NCI-H460 (cell line): ENCODE measurements at places on chromosomes 13 and 19.

DNA sequence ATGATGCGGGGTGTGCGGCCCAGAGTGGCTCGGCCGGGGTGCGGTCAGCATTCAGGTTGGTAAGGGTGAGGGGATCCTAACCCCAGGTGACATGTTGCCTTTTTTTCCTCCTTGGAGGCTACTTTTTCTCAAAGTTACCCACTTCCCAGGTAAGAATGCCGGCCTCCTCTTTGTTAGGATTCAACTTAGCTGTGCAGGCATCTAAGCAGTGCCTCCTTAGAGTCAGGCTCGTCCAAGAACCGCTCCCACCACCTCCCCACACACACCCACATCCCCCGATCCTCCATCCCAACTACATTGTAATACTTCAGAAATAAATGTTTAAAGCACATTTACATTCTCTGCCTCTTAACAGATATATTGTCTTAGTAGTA lies 733 bp upstream of the ENOX1 start:
- no peak for DNase-seq

DNA sequence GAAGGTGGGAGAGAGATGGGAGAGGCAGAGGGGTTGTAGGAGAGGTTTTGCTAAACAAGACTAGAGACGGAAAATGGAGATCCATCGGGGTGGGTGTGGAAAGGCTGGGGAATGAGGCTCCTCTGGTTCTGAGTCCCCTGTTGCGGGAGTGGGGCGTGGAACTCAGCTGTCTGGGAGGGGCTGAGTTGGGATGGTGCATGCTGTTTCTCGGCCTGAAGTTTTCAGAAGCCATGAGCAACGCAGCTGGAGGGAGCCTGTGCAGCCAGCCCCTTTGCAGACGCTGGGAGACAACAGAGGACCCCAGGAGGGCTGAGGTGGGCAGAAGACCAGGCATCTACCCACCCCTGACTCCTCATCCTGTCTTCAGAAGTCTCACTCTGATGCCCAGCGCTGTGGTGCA lies 7.4 kb upstream of the GIPR start:
- no peak for DNase-seq

GRCh38 chr13:30366088-30366487 lies 56.2 kb upstream of the UBE2L5 start:
- DNase-seq: no peak

DNA sequence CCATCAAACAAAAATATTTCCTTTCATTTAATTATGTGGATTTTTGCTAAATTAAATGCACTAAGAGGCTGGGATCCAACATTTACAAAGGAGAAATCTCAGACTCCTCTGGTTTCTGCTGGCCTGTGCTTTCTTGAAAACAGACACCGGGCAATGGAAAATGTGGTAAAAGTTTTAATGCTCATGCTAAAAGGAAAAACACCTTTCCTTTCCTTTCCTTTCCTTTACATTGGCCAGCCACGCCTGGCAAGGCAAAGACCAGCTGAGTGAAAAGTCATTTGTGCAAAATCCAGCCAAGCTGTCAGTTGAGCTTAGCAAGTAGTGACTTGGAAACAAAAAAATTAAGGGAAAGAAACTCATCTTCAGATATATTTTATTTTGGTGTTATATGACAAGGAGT lies 240.3 kb downstream of the LACC1 start:
- no peak for DNase-seq

GRCh38 chr13:72316716-72317115 lies 410.7 kb downstream of the MZT1 start:
- no peak for DNase-seq

- no peak for DNase-seq
Observed at GRCh38 chr19:1577090-1577928, 9.2 kb upstream of the MEX3D start.

- no peak for DNase-seq
Observed at GRCh38 chr19:5960005-5961001, 17.6 kb downstream of the RANBP3 start.

GRCh38 chr19:31963746-31964145 lies 381.7 kb upstream of the ZNF507 start:
- DNase-seq: no peak

DNA sequence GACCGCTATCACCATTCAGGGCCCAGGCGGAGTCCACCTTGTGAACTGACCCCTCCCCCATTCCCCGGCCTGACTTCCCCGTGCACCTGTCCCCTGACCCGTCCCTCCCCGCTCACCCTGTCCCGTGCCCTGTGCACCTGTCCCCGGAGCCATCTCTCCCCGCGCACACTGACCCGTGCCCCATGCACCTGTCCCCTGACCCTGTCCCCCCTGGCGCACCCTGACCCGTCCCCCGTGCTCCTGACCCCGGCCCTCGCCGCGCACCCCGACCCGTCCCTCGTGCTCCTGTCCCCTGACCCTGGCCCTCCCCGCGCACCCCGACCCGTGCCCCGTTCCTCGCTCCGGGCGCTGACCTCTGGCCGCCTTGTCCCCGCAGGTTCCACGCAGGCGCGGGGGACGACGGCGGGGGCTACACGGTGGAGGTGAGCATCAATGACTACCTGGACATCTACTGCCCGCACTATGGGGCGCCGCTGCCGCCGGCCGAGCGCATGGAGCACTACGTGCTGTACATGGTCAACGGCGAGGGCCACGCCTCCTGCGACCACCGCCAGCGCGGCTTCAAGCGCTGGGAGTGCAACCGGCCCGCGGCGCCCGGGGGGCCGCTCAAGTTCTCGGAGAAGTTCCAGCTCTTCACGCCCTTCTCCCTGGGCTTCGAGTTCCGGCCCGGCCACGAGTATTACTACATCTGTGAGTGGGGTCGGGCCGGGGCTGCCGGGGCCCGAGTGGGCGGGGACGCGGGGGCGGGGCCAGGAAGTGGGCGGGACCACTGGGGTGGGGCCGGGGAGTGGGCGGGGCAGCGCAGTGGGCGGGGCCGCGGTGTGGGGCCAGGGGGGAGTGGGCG lies 9.7 kb downstream of the EFNA2 start:
- no peak for DNase-seq

- no peak for DNase-seq
Observed at GRCh38 chr13:77409412-77409811, 82.5 kb upstream of the MYCBP2 start.

- DNase-seq: no peak
Observed at GRCh38 chr13:94706843-94707399, 5.4 kb downstream of the SOX21 start.

- DNase-seq: no peak
Observed at GRCh38 chr13:34247596-34247995, 429.6 kb downstream of the RFC3 start.

DNA sequence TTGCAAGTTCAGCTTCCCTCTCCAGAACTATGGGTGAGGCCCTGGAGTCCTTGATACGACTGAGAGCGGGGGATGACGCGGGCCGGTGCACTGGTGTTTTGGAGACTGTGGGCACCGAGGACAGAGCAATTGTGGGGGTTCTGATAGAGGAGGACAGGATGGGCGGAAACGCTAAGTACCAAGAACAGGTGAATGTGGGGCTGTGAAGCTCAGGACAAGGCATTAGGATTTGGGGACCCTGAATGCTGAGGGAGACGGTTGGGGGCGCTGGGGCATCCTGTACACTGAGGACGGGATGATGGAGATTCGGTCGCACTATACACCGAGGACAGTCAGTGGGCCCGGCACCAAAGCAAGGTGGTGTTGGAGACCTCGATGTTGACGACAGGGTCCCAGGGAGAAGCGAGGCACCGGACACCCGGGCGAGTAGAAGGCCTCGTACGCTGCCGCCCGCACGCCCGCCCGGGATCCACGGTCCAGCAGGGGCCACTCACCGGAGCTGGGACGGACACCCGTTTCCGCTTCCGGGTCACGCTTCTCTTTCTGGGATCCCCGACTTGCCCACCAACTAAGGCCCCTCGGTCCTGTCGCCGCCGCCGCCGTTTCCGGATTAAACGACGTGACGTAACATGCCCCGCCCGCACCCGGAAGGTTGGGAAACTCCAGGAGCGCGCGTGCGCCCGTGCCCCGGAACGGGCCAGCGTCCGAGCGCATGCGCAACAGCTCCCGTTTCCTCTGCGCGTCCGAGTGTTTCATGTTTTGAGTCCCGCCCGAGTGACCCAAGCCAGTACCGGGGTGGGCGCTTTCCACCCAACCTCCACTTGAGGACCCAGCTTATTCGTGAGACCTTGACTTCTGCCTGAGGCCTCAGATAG lies at the start of gene CHMP2A:
Gene CHMP2A (minus strand): TSS at position 612 of the 875 bp plus-strand sequence. CDS start 893 bp downstream, outside the sequence.
- peak; percentile 92 for DNase-seq

DNA sequence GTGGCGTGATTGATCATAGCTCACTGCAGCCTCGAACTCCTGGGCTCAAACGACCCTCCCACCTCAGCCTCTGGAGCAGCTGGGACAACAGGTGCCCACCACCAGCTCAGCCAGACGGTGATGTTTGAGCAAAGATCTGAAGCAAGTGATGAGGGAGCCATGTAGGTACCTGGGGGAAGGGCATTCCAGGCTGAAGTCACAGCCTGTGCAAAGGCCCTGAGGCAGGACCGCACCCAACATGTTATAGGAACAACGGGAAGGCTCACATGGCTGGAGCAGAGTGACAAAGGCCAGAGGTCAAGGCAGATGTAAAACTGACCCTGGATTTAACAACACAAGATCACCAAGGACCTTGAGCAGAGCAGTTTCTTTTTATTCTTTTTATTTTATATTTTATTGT lies 14.8 kb downstream of the FEM1A start:
- DNase-seq: no peak

GRCh38 chr19:15297416-15298224 lies 34.7 kb downstream of the BRD4 start:
- peak; percentile 96 for DNase-seq

DNA sequence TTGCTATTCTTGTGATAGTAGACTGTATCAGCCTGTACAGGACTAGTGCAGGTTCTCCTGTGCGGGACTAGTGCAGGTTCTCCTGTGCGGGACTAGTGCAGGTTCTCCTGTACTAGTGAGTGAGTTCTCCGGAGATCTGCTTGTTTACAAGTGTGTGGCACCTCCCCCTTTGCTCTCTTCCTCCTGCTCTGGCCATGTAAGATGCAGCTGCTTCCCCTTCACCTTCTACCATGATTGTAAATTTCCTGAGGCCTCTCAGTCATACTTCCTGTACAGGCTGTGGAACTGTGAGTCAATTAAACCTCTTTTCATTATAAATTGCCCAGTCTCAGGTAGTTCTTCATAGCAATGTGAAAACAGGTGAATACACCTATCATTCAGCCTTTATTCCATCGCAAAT lies 289.6 kb downstream of the TEX29 start:
- DNase-seq: no peak

DNA sequence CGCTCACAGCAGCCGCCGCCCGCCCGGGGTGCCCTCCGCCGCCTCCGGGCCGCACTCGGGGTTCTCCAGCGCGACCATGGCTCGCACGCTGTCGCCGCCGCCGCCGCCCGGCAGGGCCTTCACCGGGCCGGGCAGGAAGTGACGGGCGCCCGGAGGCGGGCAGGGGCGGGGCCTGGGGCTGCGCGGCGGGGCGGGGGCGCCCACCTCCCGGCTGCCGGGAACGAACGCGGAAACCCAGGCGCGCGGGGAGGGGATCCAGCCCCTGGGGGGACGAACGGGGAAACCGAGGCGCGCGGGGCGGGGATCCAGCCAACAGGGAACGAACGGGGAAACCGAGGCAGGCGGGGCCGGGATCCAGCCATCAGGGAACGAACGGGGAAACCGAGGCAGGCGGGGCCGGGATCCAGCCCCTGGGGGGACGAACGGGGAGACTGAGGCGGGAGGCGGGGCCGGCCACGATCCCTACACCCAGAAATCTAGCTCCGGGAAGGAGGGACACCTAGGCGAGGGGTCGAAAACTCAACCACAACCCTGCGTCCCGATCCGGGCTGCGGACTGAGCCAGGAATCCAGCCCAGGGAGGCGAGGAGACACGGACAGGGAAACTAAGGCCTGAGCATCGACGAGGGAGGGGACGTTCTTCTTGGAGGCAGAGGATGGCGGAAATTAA lies at the start of gene R3HDM4:
Gene R3HDM4 (minus strand): TSS at position 140 of the 669 bp plus-strand sequence. CDS start 62 bp downstream, at position 78.
- peak; percentile 43 for DNase-seq

DNA sequence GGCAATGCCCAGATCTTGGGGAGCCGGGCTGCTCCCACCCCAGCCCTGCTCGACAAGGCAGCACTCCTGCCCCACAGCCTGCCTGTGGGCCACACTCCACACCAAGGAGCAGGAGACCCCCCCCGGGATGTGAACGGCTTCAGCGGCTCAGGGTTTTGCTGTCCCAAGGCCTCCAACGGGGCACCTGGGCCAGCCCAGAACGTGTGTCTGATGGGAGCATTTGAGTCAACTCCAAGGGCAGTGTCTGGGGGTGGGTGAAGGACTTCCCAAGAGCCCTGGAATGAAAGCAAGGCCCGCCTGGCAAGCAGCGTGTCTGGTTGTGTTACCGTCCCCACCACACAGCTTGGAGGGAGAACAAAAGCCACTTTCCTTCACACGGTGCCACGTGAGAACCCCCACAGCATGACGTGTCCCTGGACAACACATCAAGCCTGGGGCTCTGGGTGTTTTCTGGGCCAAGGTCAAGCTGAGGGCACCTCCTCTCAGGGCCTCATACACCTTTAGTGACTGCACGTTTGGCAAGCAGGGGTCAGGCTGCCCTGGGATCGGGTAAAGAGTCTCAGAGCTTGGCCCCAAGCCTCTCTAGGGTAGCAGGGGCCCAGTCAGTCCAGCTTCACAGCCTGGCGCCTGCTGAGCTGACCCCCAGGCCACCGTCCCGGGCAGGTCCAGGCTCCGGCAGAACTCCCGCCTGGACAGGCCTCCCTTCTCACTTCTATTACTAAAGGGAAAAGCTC lies 6.0 kb downstream of the C13orf46 start:
- DNase-seq: no peak
